ENCODE measurements at places on chromosomes 13 and 19.

DNA sequence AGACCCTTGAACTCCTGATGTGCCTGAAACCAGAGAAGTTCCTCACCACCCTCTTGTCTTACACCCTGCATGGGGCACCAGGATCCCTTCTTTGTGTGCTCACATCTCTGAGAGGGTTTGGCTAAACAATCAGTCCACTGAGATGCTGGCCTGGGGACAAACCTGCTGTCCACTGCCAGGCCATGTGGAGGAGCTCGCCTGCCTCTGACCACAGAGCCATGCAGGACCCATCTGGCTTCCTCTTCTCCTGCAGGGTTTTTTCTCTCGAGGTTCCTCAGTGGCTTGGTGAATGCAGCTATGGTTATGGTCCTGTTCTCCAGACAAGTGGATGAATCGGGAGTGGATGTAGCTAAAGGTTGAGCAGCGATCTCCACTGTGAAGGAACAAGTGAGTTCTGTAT lies 49.1 kb upstream of the MEDAG start:
- DNase-seq: no peak

DNA sequence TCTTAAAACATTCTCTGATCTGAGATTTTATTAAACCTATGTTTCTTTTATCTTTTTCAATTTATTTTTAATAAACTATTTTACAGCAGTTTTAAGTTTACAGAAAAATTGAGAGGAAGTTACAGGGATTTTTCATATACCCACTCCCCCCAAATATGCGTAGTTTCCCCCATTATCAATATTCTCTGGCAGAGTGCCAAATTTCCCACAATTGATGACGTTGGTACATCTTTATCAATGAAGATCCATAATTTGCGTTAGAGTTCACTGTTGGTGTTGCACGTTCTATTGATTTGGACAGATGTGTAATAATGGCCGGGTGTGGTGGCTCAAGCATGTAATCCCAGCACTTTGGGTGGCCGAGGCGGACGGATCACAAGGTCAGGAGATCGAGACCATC lies 1063.0 kb upstream of the ATXN8OS start:
- no peak for DNase-seq

DNA sequence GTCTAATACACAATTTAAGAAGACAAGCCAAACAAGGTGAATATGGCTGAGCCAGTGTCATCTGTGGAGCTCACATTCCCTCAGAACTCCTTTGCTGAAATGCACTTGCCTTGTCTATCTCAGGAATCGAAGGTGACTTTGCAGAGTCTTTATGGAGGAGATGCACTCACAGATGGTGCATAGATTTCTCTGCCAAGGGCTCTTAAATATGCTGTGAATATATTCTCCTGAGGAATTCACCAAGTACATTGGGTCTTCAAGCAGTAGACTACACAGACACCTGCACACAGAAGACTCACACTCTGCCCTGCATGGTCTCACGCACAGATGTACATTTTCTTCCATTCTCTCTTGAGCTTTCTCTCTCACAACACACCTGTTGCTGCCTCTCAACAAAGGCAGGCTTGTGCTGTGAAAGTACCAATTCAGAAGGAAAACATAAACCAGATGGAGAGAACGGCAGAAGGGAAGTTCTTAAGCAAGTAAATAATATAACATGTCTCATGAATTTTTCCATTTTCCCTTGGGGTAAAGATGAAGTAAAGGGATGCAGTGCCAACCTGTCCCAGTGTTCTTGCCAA lies 174.7 kb downstream of the DLEU7 start:
- DNase-seq: no peak

- DNase-seq: no peak
These were observed 5.6 kb downstream of the TLE6 start for GRCh38 chr19:2982983-2983350.

DNA sequence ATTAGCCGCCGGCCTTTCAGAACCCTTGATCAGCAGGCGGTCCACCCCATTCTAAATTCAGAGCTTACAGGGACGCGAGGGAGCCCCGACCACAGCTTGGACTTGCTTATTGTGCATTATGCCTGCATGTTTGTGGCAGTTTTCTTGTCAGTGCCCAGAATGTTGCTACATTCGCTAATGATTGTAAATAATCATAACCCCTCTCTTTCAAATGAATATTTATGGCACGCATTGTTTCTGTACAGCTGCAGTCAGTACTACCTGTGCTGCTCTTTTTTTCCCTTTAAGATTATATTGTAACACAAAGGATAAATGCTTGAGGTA lies 321 bp upstream of the VPS36 start:
- no peak for DNase-seq

DNA sequence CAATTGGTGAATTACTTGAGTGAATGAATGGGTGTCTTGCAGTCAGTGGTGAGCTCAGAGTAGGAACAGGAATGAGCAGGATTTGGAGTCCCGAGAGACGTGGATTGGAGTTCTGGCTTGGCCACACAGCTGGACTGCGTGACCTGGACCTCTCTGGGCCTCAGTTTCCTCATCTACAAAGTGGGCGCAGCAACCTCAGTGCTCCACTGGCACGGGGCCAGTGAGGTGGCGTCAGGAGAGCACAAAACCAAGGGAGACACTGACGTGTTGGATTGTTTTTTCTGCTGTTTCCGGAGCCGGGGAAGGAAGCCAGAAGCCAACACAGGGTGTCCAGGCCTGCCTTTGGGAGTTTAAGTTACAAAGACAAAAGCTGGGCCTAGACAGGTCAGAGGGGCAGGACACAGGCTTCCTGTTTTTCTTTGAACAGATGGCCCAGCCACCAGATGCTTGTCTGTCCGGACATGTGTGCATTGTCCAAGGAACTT lies 6.5 kb upstream of the DOCK6 start:
- DNase-seq: peak; percentile 49

DNA sequence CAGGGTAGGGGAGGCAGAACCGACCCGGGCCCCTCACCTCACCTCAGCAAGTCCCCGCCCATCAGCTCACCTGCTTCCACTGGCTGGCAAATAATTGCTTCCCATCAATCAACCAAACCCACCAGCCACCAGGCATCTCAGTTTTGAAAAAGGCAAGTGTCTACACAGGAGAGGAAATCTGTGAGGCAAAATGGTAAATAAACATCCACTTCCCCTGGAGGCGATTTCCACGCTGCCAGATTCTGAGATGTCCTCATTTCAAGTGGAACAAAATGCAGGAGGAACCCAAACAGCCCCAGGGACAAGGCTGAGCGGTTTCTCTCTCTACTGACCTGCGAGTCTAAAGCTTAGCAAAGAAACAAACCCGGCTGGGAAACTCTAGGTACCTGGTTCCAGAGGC lies 117.5 kb downstream of the CRYL1 start:
- DNase-seq: no peak

- DNase-seq: no peak
These were observed 28.2 kb downstream of the TNFRSF19 start for GRCh38 chr13:23598369-23598768.

- DNase-seq: no peak
These were observed 98.5 kb downstream of the MIPEP start for GRCh38 chr13:23790577-23791170.

GRCh38 chr13:25912961-25913360 lies 138.9 kb downstream of the SHISA2 start:
- no peak for DNase-seq

Measured in SW 1271 (cell line).